Left ventricle myocardium superior (tissue), 1 donor: ENCODE measurements at places on chromosomes 11 and 22. TPM values are rescaled to one million over a fixed set of nuclear protein-coding genes. Genes with fewer than 3 reads are reported as not detected.

The EXPH5 gene
- 2.4 TPM for total RNA-seq

The UPK3A gene
- total RNA-seq = 0.25 TPM

The CABP2 gene
- not detected for total RNA-seq

The SEPTIN3 gene
- total RNA-seq = 0.22 TPM

The TEX54 gene
- total RNA-seq = not detected

The CD248 gene
- 11.1 TPM for total RNA-seq

The FAM180B gene
- not detected for total RNA-seq

The NAGA gene
- 13.4 TPM for total RNA-seq

The RBM4B gene
- 13.1 TPM for total RNA-seq

The PHF21B gene
- 0.35 TPM for total RNA-seq

The DNAJB7 gene
- not detected for total RNA-seq

The TBX10 gene
- total RNA-seq = 0.37 TPM

The DDI1 gene
- not detected for total RNA-seq

DNA sequence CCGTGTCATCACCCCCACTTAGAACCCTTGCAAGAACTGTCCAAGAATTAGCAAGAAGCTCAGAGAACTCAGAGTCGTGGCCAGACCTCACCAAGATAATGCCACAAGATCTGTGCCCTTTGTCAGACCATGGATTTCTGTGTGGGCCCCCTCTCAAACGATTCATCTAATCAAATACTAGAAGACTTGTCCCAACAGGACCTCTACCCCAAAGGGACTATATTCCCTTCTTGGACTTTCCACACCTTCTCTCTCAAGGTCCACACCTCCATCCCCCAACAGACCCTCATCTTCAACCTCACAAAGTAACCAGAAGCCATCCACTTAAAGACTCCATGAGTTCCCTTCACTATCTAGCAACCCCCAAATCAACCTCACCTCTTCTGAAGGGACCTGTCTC lies 2.8 kb downstream of the POLR3H start:
- no peak for DNase-seq

DNA sequence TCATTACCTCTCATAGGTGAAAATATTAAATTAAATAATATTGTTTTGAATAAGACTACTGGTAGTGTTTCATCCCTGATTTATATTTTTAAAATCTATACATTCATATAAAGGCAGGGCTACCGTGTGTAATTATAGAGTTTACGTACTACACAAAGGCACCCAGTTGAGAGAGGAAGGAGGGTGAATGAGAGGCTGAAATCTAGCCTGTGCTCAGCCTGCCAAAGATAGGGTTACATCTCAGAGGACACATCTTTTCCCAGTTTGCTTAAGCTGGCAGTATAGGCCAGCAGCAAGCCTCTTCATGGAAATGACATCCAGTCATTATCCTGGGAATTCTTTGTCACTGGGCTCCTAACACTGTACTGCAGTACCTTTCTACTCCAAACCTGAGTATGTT lies 7.5 kb upstream of the B3GNT6 start:
- no peak for DNase-seq

GRCh38 chr22:27866135-27867084 lies 52.6 kb downstream of the PITPNB start:
- DNase-seq = peak; percentile 56

DNA sequence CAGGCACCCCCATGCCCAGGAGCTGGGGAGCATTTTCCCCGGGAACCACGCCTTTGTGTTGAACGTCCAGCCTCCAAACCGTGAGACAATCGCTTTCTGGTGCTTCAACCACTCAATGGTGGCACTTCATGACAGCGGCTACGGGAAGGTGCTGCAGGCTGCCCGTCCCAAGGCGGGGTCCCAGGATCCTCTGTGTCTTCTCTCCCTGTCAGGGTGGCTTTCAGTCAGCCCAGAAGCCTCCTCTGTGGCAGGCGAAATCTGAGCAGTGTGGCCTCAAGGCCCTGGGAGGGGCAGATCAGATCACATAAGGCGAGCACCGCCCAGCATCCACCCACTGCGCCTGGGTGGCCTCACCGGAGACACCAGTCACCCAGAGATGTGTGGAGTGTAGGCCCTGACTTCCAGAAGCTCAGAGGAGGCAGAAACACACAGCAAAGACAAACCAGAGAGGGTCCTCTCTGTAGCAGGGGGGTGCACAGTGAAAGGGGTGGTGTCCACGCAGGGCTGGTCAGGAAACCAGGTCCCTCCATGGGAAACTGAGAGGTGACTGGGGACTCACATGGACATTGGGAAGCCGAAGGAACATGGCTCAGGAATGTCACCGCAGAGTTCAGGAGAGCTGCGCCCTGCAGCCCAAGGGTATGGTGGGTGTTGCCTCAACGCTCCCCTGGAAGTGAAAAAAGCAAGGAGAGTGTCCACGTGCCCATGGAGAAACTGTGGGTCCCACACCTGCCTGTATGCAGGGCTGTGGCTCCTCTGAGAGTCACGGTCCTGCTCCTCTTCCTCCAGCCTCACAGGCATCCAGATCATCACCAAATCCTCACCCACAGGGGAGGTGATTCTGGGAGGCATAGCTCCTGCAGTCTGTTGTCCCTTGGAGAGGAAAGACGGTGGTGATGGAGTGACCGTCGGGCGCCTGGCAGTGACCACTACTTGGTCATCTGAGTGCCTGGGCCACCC lies 1420.7 kb downstream of the TBC1D22A start:
- no peak for DNase-seq

GRCh38 chr11:29029452-29029851 lies 921.3 kb downstream of the METTL15 start:
- DNase-seq = no peak

- peak; percentile 67 for DNase-seq
Measured at GRCh38 chr11:63999349-64000025, 13.2 kb downstream of the OTUB1 start.

DNA sequence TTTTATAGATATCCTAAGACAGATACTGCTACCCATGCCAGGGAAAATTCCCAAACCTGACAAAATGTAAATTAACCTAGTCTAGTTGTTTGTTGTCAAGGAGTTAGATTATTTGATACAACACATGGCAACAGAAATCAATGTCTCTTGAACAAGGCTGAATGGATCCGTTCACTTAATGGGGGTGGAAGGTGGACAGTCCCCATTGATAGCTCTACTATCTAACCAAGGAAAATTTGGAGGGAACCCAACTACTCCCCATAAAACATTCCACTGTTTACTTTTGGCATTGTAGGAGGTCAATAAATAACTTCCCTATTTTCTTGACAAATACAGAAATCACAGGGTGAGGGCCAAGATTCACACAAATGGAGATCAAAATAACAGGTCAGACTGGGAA lies 117.9 kb upstream of the GRIA4 start:
- DNase-seq = no peak

DNA sequence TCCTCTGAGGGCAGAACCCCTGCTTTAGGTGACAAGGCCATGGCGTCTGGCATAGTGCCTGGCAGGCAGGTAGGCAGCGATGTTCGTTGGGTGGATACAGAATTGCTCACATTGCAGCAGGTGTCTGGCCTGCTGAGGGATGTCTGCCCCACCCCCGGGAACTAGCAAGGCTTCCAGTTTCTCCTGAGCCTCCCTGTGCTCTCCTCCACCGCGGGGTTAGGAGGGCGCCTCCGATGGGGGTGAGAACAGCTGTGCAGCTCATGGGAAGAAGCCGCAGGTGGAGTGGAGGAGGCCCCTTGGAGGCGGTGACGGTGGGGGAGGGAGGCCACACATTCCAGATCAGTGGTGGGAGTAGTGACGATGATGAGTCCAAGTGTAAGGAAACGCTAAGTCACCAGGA lies 48.3 kb upstream of the JAM3 start:
- DNase-seq = peak; percentile 10

- peak; percentile 52 for DNase-seq
Measured at GRCh38 chr11:74739546-74740270, 8.5 kb upstream of the CHRDL2 start.

GRCh38 chr11:12684315-12684714 lies 10.1 kb downstream of the TEAD1 start:
- DNase-seq = no peak

- DNase-seq = no peak
Measured at GRCh38 chr11:6223854-6224253, 10.6 kb downstream of the FHIP1B start.

- no peak for DNase-seq
Measured at GRCh38 chr22:50621948-50622722, 5.8 kb downstream of the ARSA start.

DNA sequence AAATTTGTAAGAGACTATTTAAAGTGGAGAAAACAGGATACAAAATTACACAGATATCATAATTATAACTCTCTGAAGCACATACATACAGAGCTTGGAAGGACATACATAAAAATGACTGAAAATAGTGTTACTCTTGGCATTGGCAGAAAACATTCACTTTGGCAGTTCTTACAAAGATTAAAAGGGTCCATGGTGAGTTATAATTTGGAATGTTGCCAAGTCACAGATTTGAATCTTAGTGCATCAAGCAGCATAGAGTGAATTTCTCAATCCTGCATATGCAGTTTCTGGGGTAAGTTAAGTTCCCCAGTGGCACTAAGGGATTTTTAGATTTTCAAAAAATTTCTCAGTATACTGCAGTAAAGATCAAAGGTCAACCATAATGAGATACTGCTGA lies 115.9 kb downstream of the CCDC81 start:
- no peak for DNase-seq

DNA sequence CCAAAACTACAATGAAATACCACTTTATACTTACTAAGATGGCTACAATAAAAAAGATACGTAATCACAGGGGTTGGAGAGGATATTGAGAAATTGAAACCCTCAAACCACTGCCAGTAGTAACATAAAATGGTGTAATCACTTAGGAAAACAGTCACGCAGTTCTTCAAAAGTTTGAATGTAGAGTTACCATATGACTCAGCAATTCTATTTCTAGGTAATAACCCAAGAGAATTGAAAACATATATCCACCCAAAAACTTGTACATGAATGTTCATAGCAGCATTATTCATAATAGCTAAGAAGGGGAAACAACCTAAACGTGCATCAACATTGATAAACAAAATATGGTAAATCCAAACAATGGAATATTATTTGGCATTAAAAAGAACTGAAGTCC lies 24.4 kb upstream of the PSMA1 start:
- DNase-seq = no peak

DNA sequence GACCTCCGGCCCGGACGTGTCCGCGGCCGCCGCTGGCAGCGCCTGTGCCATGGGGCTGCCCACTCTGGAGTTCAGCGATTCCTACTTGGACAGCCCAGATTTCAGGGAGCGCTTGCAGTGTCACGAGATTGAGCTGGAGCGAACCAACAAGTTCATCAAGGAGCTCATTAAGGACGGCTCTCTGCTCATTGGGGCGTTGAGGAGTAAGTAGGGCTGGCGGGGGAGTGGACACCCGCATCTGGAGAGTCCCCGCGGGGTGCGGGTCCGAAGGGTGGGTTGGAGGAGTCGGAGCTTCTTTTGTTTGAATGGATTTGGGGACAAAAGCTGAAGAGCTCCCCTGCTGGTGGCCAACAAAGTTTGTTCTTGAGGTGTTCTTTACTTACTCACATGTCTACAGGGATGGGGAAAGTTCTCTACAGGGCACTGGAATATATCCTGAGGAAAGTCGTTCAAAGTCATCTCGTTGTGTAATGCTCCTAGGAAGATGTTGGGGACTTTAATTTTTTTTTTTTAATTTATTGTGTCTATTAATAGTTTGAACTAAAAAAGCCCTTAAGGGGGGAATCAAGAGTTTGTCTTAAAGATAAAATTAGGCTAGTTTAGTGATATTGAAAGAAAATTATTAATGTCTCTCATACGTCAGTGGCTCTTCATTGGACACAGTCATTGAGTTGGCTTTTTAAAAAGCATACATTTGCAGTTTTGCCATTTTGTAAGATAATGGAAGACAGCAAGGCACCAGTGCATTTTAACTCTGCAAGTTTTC lies 725 bp downstream of the ARHGAP42 start:
- DNase-seq = peak; percentile 51

DNA sequence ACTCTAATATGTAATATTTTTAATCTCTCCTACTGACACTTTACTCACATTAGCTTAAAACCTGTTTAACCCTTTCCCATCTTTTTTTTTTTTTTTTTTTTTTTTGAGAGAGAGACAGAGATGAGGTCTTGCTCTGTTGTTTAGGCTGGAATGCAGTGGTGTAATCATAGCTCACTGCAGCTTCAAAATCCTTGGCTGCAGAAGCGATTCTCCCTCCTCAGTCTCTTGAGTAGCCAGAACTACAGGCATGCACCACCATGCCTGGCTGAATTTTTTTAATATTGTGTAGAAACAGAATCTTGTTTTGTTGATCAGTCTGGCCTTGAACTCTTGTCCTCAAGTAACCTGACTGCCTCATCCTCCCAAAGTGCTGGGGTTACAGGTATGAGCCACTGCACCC lies 37.3 kb downstream of the PAMR1 start:
- no peak for DNase-seq

DNA sequence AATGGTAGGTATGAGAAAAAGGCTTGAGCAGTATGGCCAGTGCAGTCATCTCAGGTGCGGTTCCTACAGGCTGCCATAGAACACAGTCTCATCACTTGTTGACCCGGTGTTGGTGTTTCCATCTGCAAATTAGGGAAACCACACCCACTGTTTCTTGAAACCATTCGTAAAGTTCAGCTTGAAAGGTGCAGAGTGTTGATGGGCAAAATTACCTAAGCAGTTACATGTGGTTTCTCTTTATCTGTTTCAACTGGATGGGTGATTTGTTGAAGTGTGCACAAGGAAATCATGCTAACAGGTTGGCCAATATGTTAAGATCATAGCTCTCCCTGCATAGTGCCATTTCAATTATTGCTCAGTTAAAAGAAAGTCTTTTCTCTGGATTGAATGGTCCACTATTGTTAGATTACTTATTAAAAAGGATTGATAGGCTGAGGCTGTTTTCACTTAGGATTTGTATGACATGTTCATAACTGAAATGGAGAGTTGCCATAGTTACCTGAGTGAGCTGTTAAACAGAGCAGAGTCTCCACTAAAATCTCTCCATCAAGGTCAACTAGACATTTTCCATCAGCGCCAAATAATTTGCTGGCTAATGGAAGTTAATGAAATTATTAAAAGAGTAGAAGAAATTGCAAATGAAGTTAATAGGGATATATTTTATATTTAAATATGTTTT lies 203.1 kb upstream of the MTMR2 start:
- DNase-seq = no peak

DNA sequence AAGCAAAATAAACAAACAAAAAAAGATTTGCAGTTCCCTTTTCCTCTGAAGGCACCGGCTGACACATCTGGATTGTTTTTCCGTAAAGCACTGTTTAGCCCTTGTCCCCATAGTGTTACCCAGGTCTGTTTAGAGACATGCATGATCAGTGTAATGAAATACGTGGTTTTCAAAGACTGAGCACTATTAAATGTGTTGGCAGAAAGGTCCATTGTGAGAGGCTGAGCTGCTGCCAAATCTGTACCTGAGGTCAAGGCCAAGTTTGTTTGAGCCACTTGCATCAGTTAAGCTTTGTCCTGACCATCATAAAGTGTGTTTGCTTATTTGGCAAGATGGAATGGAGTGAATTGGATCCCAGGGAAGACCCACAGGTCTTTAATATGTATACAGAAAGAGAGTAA lies 26.3 kb downstream of the CTR9 start:
- no peak for DNase-seq

DNA sequence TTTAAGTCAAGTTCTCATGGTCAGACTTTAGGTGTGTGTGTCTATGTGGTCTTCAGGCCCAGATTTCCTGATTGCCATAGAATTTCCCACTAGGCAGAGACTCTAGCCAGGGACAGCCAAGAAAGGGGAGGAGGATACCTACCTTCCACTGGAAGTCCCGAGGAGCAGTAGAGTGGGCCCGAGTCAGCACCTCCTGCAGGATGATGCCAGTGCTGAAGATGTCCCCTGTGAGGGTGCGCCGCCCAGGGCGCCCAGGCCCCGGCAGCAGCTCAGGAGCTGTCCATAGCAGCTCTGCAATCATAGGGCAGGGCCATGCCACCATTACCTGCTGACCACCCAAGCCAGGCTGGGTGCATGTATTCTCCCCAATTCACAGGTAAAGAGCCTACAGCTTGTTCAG lies 41.6 kb upstream of the LRRC32 start:
- DNase-seq = no peak
